GM12878 (cell line): ENCODE measurements at places on chromosomes 4 and X. TPM values are rescaled to one million over a fixed set of nuclear protein-coding genes. Genes with fewer than 3 reads are reported as not detected.

- H3K36me3 ChIP-seq = no peaks in the 10 kb centered on the region
- DNase-seq = no peak
- H3K27ac ChIP-seq = no peak overlapping the region
- H3K4me3 ChIP-seq = no peak overlapping the region
Measured at GRCh38 chrX:65635822-65636221, 31.6 kb upstream of the MSN start.

- H3K4me1 ChIP-seq = no peaks in the 10 kb centered on the region
- no peak overlapping the region for H3K4me3 ChIP-seq
Measured at GRCh38 chr4:82680834-82681233, 117.8 kb downstream of the SCD5 start.

- H3K4me1 ChIP-seq = no peaks in the 10 kb centered on the region
- DNase-seq = no peak
- H3K36me3 ChIP-seq = no peaks in the 10 kb centered on the region
- H3K4me3 ChIP-seq = no peak overlapping the region
- no peaks in the 10 kb centered on the region; the same call in 1 of the 2 replicates for H3K27me3 ChIP-seq
Measured at GRCh38 chr4:183256756-183257385, 63.2 kb downstream of the CLDN22 start.

DNA sequence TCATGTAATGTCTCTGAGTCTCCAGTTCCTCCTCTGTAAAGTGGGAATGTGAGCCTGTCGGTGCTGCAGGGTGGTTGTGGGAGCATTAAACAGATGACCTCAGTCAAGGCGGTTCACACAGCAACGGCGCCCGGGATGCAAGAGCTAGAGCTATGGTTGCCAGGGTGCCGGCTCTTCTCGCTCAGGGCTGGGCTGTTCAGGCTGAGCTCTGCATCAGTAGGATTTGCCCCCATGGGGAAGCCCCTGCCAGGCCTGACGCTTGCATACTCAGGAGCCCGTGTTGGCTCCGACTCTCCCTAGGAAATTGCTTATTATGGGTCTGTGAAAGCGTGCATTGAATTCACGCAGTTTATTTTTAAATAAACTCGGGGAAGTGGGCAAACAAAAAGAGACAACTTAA, 67.3 kb downstream of the PSAPL1 start:
- no peaks in the 10 kb centered on the region for H3K36me3 ChIP-seq
- no peak for DNase-seq
- H3K27me3 ChIP-seq = no peaks in the 10 kb centered on the region

VCX3A gene
- total RNA-seq = not detected in 2 replicates

GPR119 gene
- not detected in 2 replicates for total RNA-seq

NIPAL1 gene
- total RNA-seq = 8.7 and 10.0 TPM in 2 replicates

ELMOD2 gene
- 14.4 and 15.0 TPM in 2 replicates for total RNA-seq
